Fibroblast of upper back skin (primary cell): ENCODE measurements at places on chromosomes 5 and 9.

DNA sequence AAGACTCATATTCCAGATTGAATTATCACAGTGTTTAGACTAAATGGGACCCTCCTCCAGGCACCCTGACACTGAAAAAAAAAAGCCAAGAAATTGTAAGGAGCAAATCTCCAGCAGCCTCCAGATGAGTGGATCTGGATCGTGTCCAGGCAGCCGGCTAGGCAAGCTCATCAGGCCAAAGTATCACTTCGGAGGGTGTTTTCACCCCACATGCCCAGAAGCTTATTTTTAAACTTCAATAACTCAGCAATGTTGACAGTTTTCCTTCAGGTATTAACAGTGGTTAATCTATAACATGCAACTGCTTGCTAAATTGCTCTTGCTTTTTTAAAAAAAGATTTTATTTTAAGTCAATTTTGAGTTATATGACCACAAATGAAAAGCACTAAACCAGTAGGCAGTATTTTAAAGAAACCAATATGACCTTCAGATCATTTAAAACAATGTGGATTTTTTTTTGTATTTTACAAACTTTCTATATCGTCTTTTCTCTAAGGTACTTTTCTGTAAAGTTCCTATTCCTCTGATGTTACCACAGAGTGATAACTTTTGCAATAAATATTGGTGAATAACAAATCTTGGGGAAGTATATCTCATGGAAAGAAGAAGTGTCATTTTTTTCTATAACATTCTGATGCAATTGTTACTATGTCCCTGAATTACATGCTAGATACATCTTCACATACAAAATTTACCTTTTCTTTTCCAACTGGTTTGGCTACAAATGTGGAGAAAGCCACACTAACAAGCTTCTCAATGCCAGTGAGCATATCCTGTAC lies 30.7 kb downstream of the ACOT12 start:
- DNase-seq, result no peak

DNA sequence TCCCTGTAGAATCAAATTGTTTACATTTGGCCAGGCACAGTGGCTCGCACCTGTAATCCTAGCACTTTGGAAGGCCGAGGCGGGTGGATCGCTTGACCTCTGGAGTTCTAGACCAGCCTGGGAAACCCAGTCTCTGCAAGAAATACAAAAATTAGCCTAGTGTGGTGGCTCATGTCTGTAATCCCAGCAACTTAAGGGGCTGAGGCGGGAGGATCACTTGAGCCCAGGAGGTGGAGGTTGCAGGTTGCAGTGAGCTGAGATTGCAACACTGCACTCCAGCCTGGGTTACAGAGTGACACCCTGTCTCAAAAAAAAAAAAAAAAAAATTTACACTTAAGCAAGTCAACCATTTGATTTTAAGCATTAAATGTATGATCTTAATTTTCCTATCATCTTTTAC lies 17.5 kb upstream of the IQGAP2 start:
- DNase-seq, result no peak

GRCh38 chr9:96447406-96447805 lies 2.6 kb upstream of the HABP4 start:
- DNase-seq, result no peak

GRCh38 chr5:113382731-113383130 lies 52.1 kb downstream of the TSSK1B start:
- peak; percentile 19 for DNase-seq

DNA sequence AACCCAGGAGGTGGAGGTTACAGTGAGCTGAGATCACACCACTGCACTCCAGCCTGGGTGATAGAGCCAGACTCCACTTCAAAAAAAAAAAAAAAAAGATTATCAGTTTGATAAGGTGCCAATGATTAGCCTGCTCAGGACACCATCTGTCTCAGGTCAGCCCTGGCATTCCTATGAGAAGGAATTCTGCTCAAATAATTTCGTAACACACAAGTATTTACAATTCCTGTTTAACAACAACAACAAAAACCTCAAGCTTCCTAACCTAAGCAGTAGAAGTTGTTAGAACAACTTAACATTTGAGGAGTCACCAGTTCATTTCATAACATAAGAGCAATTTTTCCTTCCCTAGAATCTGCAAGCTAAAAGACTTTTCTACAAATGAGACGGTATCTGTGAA lies 85.0 kb downstream of the LHFPL2 start:
- DNase-seq, result no peak

GRCh38 chr5:142872795-142873194 lies 102.6 kb downstream of the ARHGAP26 start:
- peak; percentile 39 for DNase-seq

GRCh38 chr5:17828681-17829080 lies 194.4 kb downstream of the TAF11L14 start:
- DNase-seq, result no peak

DNA sequence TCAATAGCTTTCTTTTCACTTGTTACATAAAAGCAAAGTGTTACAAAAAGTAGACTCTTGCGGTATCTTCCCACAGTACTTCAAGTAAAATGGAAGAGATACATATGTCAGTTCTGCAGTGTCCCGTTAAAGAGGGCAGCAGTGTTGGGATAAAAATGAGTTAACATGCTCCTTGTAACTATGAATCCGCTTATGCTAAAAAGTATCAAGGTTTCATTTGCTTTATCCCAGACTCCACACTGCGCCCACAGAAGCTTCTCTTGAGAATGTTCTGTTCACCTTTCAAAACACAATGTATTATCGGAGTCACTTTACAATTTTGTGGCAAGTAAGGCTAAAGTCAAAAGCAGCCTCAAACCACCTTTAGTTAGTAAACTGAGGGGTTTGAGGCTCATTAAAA lies 790 bp downstream of the PTAR1 start:
- no peak for DNase-seq

DNA sequence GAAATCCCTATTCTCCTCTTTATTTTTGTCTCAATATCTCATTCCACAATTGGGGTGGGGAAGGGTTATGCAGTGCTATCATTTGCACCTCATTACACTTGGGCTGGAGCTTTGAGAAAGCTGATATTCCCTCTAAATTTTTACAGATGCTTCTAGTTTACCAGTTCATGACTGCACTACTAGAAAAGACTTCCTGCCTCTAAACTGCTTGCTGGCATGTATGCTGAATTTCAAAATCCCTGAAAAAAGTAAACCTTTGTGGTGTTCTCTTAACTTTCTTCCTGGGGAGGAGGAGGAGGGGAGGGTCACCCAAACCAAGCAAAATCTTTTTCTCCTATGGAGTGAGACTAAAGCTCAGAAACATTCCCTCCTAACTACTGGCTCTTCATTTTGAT lies 45.1 kb downstream of the BNC2 start:
- DNase-seq, result peak; percentile 85

GRCh38 chr9:38263532-38263931 lies 129.0 kb upstream of the ALDH1B1 start:
- peak; percentile 59 for DNase-seq

GRCh38 chr5:13503017-13503416 lies 441.5 kb downstream of the DNAH5 start:
- no peak for DNase-seq
